ENCODE measurements at places on chromosomes 2 and 18.
A peak's percentile ranks its signal among the peaks of the same experiment; 100 is the strongest.

DNA sequence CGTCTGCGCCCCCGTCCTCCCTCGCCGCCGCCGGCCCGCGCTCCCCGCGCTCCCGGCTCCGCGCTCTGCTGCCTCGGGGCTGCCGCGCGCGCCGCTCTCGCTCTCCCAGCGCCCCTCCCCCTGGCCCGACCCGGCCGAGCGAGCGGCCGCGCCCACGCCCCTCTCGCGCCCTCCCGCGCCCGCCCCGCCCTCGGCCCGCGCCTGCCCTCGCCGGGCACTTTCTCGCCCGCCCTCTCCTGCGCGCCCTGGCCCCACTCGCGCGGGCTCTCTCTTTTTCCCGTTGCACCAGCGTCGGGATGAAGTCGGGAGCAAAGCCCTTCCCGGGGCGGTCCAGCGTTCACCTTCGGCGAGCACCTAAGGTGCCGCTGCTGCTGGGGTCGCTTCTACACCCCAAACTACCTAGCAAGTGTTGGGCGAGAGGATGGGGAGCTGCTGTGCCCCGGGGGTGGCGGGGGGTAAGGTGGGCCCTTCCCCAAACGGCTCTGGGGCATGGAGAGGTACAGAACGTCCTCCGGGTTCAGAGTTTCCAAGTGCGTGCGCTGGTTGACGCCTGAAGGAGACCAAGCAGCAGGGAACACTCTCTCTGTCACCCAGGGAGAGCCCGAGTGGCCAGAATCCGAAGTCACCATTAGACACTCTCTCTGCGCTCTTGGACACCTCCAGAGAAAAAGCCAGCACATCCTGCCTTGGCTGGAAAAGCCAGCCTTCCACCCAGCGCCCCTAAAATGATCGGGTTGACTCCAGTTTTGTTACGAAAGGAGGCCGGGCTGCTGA, at the start of gene COLEC12:
TSS of gene COLEC12 (minus strand) at position 70 of the 774 bp plus-strand sequence. CDS start 187 bp downstream, outside the sequence.
- no peak for DNase-seq

GRCh38 chr18:43882358-43883055, 605.2 kb upstream of the SYT4 start:
- no peak for DNase-seq

- DNase-seq = peak; percentile 80
Measured at GRCh38 chr2:137892739-137893138, 71.5 kb upstream of the HNMT start.

DNA sequence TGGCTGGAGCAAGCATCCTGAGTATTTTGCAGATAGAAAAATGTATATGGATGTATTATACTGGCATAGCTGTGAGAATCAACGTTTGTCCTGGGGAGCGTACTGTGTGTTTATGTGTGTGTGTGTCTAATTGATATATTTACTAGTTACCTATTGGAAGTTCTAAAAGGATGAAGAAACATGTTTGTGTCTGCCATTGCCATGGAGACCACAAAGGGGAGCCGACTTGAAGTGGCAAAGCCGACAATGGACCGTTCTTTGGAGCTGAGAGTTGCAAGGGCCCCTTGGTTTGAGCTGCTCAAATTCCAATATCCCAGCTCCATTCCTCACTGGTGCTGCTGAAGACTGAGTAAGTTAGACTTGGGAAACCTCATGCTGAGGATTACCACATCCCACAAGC, 14.3 kb upstream of the SLC25A52 start:
- DNase-seq = no peak

GRCh38 chr2:74226648-74227213, 28.3 kb downstream of the MTHFD2 start:
- no peak for DNase-seq

Data from NCI-H1105 (cell line).